ENCODE measurements at places on chromosomes 11 and 22. TPM values are rescaled to one million over a fixed set of nuclear protein-coding genes. Genes with fewer than 3 reads are reported as not detected.

Gene KRTAP5-9
- polyA plus RNA-seq, result not detected

DNA sequence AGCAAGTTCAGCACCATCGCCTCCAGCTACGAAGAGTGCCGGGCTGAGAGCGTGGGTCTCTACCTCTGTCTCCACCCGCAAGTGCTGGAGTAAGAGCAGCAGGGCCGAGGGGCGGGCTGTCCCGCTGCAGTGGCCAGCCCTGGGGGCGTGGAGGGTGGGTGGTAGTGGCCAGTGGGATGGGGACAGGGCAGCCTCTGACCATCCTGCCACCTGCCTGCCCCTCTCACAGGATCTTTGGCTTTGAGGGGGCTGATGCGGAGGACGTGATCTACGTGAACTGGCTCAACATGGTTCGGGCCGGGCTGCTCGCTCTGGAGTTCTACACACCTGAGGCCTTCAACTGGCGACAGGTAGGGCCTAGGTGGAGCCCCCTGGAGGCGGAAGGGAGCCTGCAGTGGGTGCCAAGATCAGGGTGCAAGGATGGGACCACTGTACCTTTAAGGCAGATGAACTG is 15.0 kb upstream of the BBS1 start:
- DNase-seq, result no peak

GRCh38 chr11:47171856-47172255 is 4.8 kb downstream of the ARFGAP2 start:
- no peak for DNase-seq

DNA sequence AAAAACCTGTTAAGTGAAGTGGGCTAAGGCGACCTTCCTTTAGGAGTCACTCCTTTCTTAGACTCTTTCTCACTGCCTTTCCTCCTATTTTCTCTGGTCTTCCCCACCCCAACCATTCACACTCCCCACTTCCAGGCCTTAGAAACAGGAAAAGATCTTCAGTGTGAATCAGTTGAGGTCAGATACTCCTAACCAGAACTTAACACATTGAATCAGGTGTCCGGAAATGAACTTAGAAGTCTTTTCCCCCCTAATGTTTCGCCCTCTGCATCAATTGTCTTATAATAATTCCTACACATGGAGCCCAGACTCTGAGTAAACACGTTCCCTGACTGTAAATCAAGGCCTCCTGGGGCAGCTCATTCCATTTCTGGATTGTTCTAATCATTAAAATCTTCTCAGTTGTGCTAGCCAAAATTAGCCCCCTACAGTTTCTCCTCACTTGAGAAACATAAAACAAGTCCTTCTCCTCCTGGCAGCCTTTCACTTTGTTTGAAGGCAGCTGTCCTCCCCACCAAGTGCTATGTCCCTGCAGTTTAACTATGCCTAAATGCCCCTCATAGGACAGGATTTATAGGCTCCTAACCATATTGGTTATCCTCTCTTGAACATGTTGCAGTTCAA is 32.7 kb upstream of the USP47 start:
- DNase-seq, result no peak

GRCh38 chr11:117610045-117610444 is 187.0 kb downstream of the DSCAML1 start:
- no peak for DNase-seq

DNA sequence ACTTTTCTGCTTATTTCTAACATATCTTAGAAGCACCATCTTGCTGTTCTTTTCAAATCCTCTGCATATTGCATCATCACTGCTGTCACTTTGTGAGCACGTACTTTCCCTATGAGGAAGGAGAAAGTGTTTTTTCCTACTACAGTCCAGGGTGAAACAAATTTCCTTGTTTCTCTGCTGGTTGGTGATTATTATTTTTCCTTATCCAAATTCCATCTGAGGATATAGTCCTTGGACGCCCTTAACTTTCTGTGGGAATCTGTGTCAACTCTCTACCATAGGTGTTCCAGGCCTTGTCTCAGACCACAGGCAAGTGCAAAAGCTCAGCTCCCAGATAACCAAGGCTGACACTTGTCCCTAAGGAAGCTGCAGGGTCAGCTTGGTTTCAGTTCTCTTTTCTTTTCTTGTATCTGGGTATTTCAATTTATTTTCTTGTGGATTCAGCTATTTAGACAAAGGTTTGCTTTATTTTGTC is 29.4 kb upstream of the LYVE1 start:
- no peak for DNase-seq

GRCh38 chr22:28799606-28800307 is 612 bp downstream of the XBP1 start:
- DNase-seq, result no peak

GRCh38 chr11:8332891-8333290 is 69.2 kb upstream of the LMO1 start:
- no peak for DNase-seq

- no peak for DNase-seq
These were observed 59.2 kb upstream of the SHISAL1 start for GRCh38 chr22:44371741-44372525.

GRCh38 chr22:43147821-43148220 is 3.5 kb upstream of the TSPO start:
- DNase-seq, result no peak

DNA sequence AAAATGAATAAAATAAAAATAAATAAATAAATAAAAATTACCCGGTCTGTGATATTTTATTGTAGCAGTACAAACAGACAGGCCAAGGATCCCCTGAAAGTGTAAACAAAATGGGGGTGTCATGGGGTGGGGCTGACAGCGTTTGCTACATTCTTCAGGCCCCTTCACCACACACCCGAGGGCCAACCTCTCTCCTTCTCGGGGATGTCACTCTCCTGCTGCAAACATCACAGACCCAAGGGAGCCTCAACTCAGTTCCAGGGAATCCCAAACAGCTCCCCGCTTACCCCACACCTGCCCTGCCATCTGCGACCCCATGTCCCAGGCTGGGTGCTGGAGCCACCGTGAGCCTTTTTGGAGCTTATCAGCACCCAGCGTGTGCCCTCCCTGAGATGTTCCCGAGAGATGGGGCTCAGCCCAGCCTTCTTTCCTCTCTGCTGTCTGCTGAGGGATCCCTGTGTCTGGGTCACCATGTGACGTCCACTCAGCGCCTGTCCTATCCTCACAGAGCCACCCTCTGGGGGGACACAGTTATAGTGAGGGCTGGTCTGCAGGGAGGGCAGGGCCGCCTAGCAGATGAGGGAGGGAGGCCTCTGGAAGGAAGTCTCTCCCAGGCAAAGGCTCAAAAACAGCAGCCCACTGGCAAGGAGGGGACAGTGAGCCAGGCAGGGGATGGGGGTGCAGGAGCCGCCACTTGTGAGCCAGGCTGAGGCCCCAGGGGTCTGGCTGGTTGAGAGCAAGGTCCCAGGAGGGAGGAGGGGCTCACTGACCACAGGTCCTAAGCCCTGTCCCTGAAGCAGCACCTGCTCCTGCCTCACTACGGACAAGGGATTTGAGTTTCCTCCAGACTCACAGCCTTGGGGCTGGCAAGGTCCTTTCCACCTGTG is 1041.6 kb downstream of the BRD1 start:
- no peak for DNase-seq

DNA sequence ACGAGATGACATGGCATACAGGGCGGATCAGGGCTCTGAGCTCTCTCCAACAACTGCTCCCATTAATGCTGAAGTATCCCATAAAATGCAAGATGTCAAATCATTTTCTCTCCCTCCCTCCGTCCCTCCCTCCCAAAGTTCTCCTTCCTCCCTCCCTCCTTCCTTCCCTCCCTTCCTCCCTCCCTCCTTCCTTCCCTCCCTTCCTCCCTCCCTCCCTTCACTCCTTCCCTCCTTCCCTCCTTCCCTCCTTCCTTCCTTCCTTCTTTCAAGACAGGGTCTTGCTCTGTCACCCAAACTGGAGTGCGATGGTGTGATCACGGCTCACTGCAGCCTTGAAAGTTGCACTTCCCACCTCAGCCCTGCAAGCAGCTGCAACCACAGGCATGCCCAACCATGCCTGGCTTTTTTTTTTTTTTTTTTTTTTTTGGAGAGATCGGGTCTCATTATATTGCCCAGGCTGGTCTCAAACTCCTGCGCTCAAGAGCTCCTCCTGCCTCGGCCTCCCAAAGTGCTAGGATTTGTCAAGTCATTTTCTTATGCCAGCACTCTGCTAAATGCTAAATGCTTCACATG is 38.2 kb downstream of the TXN2 start:
- DNase-seq, result no peak

GRCh38 chr11:66922551-66922950 is 35.6 kb downstream of the PC start:
- no peak for DNase-seq

GRCh38 chr22:35380013-35380412 is 883 bp upstream of the HMOX1 start:
- no peak for DNase-seq

Measured in forelimb muscle (tissue), 1 donor.